Testis (tissue), 5 donors: ENCODE measurements at places on chromosomes 7 and 10.
A peak's percentile ranks its signal among the peaks of the same experiment; 100 is the strongest.

GRCh38 chr7:1323178-1324027, 90.7 kb downstream of the UNCX start:
- no peaks in the 10 kb centered on the region for H3K27me3 ChIP-seq
- DNase-seq: peak; percentile 17
- no peaks in the 10 kb centered on the region for H3K4me1 ChIP-seq
- no peak overlapping the region for H3K4me3 ChIP-seq

- DNase-seq: no peak
- H3K27ac ChIP-seq: no peak overlapping the region
- H3K27me3 ChIP-seq: no peaks in the 10 kb centered on the region
- no peaks in the 10 kb centered on the region for H3K36me3 ChIP-seq
- H3K4me3 ChIP-seq: no peak overlapping the region
Observed at GRCh38 chr7:6243168-6243567, 29.3 kb downstream of the CYTH3 start.

- H3K27me3 ChIP-seq: no peaks in the 10 kb centered on the region
- no peak for DNase-seq
Observed at GRCh38 chr10:73925539-73925938, 14.6 kb downstream of the PLAU start.

- no peak for DNase-seq
- H3K27ac ChIP-seq: no peak overlapping the region
- H3K36me3 ChIP-seq: no peaks in the 10 kb centered on the region
- H3K27me3 ChIP-seq: no peaks in the 10 kb centered on the region
Observed at GRCh38 chr10:87771871-87772500, 46.0 kb downstream of the ATAD1 start.

- H3K36me3 ChIP-seq: no peaks in the 10 kb centered on the region
- H3K27me3 ChIP-seq: no peaks in the 10 kb centered on the region
- no peak for DNase-seq
- H3K4me3 ChIP-seq: no peak overlapping the region
Observed at GRCh38 chr7:80760292-80760691, 121.8 kb downstream of the CD36 start.
